ENCODE measurements at places on chromosomes 7 and 10.

DNA sequence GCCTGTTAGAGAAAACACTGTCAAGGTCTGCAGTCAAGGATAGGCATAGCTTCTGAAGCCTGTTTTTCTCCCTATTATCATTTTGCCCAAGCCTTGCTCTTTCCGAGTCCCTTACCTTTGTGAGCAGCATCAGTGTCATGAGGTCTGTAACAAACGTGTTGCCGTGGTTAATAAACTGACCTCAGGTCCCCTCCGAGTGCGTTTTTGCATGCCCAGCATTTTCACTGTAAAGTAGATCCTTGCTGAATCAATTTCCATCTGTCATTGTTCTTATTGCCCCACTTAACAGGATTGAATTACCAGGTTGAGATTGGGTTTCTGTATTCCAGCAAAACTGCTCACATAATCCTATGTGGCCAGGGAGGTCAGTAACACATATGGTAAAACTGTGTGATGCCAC lies 110.3 kb downstream of the ZNF248 start:
- no peak for DNase-seq

GRCh38 chr10:15585303-15585715 lies 134.4 kb downstream of the ITGA8 start:
- peak; percentile 80 for DNase-seq

GRCh38 chr7:134359787-134360432 lies 43.2 kb upstream of the SLC35B4 start:
- no peak for DNase-seq

DNA sequence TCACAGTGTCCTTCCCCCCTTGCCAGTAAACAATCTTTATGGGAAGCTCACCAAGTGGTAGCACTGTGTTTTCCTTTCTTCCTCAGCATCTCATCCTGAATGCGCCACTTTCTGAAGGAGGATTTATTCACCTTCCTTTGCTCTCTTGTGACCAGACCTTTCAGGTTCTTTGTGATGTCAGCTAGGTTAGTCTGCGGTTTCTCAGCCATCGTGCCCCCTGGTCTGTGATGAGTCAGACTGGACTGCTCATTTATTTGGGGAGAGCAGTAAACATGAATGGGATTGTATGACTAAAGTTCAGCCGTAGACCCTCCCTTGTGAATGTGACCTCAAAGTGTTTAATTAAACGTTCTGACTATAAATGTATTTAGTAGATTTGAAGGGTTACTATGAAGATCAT lies 235.1 kb upstream of the CELF2 start:
- DNase-seq, result no peak

DNA sequence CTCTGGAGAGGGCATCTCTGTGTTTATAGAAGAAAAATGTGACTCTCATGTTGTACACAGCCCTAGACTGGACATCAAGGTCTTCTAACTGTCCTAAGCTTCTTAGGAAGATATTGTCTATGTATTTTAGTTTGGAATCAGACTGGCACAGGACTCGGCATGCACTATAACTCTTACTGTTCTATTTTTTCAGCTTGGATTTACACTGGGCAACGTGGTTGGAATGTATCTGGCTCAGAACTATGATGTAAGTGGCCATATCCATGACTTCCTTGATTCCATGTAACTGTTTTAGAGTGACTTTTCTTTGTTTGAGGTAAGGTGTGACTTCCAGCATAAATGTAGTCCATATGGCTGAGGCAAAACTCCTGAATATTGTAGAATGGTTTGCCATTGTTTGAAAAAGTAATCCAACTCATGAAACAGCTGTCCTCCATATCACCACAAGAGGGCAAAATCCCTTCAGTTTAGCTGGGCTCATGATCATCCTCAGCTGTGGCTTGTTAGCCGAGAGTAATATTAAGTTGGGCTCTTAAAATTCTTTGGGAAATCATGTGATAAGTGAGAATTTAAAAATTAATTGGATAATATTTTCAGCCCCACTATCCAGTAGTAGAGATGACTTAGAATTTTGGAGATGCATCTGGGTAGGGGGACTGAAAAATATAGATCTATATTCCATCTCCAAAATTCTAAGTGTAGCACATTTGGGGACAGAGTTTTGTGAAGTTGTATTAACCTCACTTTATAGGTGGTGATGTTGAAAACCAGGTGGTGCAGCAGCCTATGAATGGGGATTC lies 10.4 kb downstream of the STMP1 start:
- DNase-seq, result no peak

GRCh38 chr10:49309691-49310411 lies 10.9 kb downstream of the C10orf71 start:
- no peak for DNase-seq

- DNase-seq, result peak; percentile 81
Measured at GRCh38 chr7:130371046-130371445, 9.2 kb upstream of the CPA1 start.

DNA sequence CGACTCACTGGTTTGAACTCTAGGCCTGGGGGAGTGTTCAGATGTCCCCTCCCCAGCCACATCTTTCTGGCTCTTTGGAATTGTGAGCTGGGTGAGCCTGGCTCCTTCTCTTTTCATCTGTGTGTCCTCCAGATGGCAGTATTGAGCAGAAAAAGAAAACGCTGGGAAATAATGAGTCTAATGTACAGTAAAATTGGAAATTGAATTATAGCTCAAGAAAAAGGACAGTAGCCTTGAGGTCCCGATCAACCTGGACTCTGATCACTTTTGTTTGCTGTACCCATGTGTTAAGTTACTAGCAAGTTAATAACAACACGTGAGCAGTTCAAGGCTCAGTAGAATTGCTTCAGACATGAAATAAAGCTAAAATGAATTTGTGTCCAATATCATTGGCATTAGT lies 77.9 kb downstream of the SNX10 start:
- no peak for DNase-seq

DNA sequence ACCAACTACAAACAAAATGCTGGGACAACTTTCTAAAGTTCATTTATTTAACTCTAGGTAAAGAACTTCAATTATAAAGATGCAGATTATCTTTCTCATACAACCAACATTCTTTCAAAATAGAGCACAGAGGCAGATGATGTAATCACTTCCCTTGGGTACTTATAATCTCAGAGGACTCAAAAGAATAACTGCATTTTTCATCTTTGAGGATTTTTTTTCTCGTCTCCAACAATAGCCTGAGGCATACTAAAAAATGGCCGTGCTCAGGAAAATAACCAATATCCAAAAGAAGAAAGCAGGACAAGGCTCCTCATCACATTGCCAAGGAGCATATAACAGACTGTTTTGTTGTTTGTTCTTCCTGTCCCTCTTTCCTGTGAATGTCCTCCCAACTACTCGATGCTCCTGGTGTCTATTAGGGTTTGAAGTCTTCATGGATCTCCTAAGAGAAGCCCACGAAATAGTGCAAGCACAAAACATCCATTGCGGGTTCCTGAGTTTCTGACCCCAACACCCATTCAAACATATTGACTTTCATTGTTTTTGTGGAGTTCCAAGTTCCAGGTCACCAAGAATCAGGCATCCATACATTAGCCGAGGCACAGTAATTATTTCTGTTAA lies 182.9 kb downstream of the SORCS1 start:
- DNase-seq, result no peak

GRCh38 chr10:112244197-112244596 lies 39.0 kb upstream of the TECTB start:
- no peak for DNase-seq

DNA sequence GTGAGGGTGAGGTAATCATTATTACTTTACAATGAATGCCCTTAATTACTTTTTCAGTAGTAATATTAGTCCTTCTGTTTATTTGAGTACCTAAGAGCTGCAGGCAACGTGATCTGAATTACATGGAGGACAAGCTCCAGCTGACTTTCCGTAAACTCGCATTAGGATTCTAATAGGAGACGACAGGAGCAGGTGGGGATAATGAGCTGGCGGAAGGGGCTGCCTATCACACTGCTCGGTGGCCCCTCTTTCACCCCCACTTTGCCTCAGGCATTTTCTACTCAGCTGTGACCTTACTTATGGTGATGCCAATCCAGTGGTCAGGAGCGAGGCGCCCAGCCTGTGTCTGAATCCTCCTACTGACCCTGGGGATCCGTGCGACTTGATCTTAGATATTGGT lies at the start of gene C7orf33:
TSS of gene C7orf33 (plus strand) at position 296 of the 400 bp plus-strand sequence. CDS start 160 bp downstream, outside the sequence.
- no peak for DNase-seq

GRCh38 chr7:8160250-8160649 lies 101.7 kb downstream of the ICA1 start:
- no peak for DNase-seq

DNA sequence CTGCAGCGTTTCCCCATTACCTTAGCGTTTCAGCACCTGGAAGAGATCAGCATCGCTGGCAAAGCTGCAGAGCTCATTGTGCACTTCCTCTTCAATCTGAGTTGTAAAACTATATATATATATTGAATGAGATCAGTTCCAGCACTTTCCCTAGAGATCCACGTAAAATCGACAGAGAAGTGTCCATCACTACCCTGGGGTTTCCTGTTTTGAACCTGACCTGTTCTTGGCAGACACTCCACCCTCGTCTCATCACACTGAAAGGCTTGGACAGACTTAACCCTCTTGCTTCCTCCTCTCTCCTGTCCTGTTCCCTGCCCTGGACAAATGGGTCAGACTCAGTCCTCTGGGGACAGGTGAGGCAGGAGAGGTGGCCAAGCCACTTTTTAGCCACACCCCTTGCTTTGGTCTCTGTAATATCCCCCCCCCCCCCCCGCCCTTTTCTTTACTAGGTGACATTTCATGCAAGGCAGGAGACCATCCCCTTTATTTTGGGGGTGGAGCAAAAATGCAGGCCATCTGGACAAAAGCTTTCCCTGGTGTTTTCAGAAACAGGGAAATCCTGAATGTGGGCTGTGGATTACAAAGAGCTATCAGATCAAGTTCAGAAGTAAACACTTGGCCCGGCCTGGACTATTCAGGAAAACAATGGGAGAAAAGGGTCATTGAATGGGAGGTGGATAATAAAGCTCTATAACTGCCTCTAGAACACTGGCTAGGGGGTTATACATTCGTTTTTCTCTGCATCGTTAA lies 83.7 kb upstream of the KDM7A start:
- DNase-seq, result no peak

- no peak for DNase-seq
Measured at GRCh38 chr7:139772873-139773272, 4.9 kb downstream of the HIPK2 start.

DNA sequence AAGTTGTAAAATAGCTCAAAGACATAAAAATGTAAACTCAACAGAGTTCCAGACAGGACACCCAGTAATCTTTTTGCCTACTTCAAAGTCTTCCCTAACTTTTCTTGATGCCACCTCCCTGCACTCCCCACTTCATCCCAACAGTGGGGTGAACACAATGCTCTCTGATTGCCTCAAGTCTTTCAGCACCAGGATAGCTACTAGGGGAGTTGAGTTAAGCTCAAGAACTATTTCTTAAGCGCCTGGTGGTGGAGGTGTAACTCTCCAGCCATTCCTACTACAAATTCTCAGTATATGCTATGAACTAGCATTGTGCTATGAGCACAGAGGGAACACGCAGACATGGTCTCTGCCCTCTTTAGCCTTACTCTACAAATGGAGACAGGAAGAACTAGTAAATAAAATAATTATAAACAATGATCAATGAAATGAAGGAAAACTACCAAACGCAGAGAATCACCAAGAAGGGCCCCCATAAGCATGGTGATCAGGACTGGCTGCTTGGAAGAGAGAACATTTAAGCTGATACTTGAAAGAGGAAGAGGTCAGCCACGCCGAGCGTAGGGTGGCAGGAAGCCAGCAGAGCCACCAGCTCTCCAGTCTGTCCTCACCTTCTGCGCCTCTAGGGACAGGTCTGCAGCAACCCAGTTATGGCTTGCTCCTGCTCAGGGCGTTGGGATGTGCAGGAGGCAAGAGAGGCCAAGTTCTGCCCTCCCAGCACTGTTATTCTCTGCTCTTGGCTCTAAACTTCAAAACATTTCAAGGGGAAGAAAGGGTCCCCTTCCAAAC lies 16.7 kb upstream of the FRA10AC1 start:
- DNase-seq, result no peak

DNA sequence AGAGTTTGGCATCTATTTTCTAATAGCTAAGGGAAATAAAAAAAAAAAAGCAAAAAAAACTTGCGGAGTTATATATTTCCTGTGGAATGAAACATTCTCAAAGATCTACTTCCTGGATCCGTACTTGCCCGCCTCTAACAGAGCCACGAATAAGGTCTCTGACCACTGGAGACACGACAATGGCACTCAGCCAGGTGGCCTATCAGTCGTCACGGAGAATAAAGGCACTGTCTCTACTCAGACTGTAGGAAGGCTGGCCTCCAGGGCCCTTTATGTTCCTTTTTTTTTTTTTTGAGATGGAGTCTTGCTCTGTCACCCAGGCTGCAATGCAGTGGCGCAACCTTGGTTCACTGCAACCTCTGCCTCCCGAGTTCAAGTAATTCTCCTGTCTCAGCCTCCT lies 58.7 kb downstream of the RGS10 start:
- no peak for DNase-seq

DNA sequence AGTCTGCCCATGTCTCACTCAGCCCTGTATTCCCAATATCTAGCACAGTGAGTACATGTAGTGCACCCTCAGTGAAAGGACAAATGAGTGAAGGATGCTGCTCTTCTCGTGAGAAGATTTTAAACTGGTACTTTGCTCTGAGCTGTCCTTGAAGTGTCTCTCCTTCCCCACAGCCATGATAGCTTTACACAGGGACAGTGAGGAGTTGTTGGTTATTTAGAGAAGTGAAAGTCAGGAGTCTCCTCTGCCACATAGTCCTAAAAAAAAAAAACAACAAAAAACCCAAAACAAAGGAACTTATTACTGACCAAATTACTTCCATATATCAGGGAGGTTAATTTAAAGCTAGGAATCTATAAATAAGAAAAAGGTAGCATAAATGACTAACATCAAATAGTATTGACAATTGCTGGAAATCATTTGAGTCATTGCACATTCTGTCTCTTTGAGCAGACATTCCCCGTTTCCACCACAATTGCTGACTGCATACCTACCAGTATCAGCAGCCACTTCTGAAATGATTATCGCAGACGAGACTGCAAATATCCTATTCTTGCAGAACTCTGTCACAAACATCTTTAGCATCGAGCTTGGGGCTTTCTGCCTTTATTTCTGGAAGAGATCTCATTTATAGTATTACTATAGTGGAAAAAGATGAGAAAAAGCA lies 202.1 kb downstream of the PTEN start:
- no peak for DNase-seq

- DNase-seq, result peak; percentile 76
Measured at GRCh38 chr7:47571331-47572093, 10.4 kb downstream of the TNS3 start.

- DNase-seq, result no peak
Measured at GRCh38 chr7:18583305-18583704, 87.8 kb downstream of the HDAC9 start.

- no peak for DNase-seq
Measured at GRCh38 chr10:7377614-7378248, 33.1 kb downstream of the SFMBT2 start.

DNA sequence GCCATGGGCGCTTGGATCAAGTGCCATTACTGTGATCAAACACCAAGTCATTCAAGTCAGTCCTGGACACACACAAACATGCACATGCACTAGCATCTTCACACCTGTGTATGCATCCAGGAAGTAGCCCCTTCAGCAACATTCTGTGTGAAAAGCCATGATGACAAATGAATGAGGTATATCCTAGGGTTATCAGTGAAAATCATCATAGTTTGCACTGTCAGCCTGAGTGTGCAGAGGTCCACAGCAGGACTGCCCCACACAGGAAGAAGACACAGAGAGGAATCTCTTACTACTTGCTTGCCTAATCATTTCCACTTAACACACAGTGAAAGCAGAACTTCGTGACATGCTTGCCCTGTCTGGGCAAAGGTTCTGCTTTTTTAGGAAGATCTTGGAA lies 184.0 kb upstream of the ADO start:
- DNase-seq, result no peak
